Astrocyte of the cerebellum (primary cell): ENCODE measurements at places on chromosomes 1 and 21.

DNA sequence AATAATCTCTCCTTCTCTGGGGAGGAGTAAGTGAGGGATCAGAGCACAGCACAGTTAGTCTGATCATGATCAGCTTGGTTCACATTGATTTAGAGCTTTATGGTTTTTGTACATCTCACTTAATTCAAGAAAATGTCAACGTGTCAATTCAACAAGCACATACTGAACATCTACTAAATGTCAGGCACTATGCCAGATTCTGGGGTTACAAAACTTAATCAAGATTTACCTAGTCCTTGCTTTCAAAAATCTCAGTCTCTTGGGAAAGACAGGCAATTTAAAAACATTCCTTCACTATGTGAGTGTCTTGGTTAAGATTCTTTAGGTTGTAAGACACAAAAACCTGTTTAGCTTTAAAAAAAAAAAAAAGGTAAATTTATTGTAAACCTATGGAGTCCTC lies 181.4 kb downstream of the AK5 start:
- no peak for DNase-seq

- no peak for DNase-seq
Measured at GRCh38 chr1:156727492-156727891, 777 bp upstream of the METTL25B start.

- no peak for DNase-seq
Measured at GRCh38 chr1:85957760-85958159, 198.8 kb downstream of the COL24A1 start.

GRCh38 chr1:214164173-214164572 lies 116.8 kb upstream of the SMYD2 start:
- DNase-seq = no peak

- DNase-seq = no peak
Measured at GRCh38 chr1:92481971-92482664, 4.6 kb downstream of the GFI1 start.

DNA sequence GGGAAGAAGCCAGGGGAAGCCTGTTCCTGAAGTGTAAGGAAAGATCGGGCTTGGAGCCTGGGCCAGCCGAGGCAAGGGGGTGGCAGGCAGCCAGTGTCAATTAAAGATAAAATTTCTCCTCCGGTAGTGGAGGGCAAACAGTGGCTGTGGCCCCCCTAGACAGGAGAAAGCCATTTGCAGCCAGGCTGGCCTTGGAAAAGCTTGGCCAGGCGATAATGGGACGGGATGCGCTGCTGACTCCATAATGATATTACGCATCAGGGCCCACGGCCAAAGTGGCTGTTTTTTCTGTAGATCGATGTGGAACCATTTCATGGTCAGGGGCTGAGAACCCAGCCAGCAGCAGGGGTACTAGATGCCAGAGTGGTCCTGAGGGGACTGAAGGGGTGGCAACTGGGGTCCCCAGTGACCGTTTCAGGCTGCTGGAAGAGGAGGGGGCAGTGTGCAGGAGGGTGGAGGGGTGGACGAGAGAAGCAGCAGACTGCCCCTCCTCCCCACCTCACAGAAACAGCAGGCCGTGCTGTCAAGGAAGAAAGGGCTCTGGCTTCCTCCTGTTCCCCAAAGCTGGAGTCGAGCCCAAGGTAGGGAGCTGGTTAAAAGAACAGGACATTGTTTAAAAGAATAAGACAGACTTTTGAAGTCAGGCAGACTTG lies 25.2 kb downstream of the KCNC4 start:
- DNase-seq = no peak

- DNase-seq = no peak
Measured at GRCh38 chr21:37811711-37812110, 104.5 kb downstream of the KCNJ6 start.

DNA sequence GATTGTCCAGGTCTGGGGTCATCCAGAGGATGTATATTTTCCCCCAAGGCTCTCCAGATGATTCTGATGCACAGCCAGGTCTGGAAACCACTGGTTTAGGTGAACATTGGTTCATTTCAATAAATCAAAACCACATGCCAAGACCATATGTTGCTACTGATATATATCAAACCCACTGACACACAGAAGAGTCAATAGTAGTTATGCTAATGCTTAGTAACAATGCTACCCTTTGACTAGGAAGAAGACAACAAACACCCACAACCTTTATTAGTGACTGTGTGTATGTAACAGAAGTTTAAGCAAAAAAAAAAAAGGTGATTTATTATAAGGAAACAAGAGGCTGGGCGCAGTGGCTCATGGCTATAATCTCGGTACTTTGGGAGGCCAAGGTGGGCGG lies 35.6 kb upstream of the POU2F1 start:
- no peak for DNase-seq

- no peak for DNase-seq
Measured at GRCh38 chr1:15945011-15945831, 30.7 kb downstream of the ZBTB17 start.

DNA sequence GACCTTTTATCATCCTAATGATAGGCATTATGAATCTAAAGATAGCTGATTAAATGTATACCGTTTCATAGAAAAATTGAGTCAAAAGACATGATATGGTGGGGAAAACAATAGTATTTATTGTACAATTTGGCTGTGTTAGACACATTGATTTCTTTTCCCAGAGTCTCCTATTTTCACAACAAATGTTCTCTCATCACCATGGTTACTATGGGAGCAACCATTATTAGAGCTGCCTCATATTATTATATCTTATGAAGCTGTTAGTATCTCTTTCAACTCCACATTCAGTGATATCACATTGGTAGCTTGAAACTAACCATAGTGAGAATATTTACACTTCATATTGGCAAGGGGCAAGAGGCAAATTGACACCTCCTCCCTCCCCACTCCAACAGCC lies 10.7 kb upstream of the CTH start:
- DNase-seq = no peak

GRCh38 chr1:19676438-19676922 lies 11.8 kb downstream of the HTR6 start:
- DNase-seq = peak; percentile 38
